ENCODE measurements at places on chromosomes 16 and 17.

DNA sequence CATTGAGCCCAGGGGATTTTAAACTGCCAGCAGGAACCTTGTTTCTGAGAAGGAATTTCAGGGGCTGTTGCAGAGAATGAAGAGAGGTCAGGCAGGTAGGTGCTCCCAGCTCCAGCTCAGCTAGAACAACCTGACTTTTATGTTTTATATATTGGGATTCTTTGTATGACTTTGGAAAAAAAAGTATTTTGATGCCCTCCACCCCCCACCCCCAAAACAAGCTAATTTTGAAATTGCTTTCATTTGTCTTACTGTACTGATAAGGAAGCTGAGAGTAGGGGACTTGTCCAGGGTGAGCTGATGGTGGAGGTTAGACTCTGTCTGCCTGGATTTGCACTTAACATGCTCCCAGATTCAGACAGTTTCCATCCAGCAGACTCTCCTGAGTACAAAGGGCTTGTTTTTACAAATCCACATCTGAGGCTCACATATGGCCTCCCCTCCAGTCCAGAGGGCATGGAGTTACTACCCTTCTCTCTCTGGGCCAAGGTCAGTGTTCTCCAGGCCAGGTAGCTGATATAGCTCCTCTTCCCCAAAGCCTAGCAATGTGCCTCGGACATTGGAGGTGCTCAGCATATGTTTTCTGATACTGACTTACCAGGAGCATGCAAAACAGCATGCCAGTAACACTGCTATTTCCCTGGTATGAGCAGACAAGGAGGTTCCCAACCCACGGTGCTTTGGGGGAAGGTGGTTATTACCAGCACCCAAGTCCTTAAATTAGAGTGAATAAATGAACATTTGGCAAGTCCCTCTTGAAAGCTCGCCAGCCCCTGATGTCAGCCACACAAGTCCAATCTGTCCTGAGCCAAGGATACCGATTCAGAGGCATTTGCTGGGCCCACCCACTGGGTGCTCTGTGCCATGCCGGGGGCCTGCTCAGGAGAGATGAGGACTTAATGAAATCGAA lies 11.3 kb downstream of the STX1B start:
- DNase-seq: no peak

DNA sequence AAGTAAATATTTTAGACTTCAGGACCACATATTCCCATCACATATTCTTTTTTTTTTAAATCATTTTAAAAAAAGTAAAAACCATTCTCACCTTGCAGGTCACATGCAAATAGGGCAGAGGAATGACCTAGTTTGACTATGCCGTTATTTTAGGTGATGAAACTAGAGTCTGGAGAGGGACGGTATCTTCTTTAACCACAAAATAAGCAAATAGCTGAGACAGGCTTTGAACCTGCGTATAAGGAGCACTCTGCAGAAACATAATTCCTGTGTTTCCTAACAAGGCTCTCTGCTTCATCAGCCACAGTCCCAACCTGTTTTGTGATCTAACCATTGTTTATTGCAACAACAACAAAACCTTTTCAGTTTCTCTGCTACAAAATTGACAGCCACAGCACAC lies 121.5 kb downstream of the PCTP start:
- no peak for DNase-seq

- no peak for DNase-seq
Observed at GRCh38 chr17:18059283-18059682, 20.1 kb downstream of the GID4 start.

- DNase-seq: no peak
Observed at GRCh38 chr16:4517812-4518680, 20.5 kb downstream of the CDIP1 start.

DNA sequence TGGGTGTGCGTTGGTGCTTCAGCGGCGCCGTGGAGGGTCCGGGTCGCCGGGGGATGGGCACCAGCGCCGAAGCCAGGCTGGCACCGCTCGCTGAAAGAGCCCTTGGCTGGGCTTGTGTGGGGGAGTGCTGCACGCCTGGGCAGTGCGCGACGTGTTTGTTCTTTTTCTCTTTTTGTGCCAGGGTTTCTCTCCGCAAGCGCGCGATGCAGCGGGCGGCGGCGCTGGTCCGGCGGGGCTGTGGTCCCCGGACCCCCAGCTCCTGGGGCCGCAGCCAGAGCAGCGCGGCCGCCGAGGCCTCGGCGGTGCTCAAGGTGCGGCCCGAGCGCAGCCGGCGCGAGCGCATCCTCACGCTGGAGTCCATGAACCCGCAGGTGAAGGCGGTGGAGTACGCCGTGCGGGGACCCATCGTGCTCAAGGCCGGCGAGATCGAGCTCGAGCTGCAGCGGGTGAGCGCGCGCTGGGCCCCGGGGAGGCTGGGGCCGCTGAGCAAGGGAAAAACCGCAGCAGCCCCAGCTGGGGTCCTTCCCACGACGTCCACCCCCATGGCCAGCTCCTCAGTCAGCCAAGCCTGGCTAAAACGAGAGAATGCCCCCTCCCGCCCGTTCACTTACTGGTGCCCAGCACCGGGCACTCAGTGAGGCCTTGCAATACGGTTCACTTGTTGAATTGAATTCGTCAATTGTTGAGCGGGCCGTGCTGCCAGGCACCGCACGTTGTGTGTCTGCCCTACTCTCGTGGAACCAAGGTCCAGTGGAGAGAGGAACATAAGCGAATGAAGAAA lies 541 bp downstream of the GPT2 start:
- DNase-seq: no peak

- DNase-seq: no peak
Observed at GRCh38 chr17:77480199-77480508, 339.4 kb downstream of the SEC14L1 start.

DNA sequence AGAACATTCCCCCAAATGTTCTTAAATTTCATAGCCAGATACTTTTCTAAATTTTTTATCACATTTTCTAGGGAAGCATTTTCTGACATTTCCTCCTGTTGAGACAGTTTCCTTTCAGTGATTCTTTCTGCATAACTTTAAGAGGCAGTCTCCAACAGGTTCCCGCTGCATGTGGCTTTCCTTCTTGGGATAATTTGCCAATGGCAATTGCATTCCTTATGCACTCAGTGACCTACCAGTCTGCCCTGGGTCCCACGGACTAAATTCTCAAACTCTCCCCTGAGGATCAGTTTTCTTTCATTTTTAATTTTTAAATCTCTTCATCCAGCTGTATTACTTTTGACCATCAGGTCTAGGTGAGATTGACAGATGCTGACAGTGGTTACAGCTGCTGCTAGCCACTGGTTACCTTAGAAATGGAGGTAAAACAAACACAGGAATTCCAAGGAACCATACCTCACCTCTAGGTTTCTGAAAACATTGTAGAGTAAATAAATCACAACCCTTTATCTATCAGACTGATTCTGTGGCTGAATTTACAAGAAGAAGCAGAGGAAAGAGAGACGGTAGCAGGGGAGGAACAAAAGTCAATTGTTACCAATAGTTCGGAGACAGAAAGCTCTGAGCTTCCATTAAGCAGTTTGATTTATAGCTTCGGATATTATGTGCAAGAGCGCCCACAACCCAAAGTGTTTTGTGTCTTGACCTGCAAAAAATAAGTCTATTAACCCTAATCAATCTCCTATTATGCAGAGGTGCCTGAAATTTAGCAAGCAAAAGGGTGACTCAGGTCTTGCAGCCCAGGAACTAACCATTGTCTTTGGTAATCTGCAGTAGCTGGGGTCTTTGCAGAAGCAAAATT lies 216.0 kb downstream of the PMP22 start:
- DNase-seq: no peak

- no peak for DNase-seq
Observed at GRCh38 chr16:15653227-15653626, 3.2 kb downstream of the NDE1 start.

GRCh38 chr17:17698371-17698770 lies 17.1 kb downstream of the RAI1 start:
- no peak for DNase-seq

DNA sequence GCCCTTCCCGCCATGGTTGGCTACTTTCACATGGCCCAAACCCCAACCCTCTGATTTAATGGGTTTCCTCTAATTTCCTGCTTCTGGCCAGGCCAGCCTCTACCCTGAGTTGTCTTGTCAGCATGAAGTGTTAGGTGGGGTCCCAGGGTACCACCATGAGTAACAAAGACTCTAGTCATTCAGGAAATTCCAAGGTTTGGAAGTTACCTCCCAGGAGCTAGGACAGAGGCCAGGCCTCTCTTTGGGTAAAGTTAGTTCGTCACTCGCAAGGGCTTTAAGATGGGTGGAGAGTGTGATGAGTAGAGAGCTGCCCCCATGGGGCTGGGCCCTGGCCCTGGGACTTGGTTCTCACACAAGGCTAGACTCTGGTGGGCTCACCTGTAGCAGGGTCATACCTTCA lies 54.6 kb downstream of the PLD6 start:
- no peak for DNase-seq

DNA sequence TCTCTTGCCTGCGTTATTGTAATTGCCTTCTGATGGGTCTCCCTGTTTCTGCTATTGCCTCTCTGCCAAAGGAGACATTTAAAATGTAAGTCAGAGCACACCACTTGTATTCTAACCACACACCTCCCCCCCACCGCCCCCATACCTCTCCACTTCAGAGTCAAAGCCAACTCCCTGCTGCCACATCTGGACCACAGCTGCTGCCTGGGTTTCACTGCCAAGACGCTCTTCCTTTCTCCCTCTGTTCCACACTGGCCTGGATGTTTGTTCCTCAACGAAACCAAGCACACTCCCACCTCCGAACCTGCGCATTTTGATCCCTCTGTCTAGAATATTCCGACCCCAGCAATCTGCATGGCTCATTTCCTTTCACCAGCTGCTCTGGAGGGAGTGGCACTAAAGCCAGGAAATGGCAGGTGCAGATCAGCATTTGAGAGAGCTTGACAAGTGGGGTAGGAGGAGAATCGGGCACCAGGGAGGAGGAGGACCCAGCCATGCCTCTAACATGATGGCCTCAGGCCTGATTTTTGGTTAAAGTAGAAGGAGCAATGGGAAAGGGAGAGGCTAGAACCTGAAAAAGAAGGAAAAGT lies 92.4 kb upstream of the HS3ST2 start:
- no peak for DNase-seq

DNA sequence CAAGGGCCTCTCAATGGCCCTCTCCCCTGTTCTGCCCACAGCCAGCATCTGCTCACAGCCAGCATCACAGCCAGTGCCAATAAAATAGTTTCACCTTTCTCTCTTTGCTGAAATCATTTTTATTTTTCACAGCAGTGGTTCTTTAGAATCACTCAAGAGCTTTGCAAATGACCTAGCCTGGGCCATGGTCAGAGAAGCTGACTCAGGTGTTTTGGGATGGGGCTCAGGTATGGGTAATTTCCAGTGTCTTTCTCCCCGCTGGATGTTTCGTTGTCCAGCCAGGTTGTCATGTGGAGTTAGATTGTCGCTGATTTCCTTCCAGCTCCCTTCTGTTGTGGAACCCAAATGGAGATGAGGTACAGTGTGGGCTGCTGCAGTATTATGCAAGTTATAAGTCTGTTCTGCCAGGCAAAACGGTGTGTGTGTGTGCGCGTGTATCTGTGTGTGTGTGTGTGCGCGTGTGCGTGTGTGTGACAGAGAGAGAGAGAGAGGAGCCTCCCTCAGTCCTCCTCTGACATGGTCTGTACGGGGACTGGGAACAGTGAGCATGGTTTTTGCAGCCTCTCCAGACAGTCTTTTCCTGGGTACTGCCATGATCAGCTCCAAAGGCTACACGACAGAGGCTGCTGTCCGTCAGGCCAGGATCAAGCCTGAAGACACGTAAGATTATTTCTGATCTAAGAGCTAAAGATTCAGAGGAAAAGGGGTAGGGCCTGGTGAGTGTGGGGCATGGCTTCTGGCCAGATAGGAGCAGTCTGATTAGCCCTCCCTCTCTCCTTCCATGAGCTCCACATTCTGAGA lies 1.4 kb upstream of the PMP22 start:
- DNase-seq: no peak

DNA sequence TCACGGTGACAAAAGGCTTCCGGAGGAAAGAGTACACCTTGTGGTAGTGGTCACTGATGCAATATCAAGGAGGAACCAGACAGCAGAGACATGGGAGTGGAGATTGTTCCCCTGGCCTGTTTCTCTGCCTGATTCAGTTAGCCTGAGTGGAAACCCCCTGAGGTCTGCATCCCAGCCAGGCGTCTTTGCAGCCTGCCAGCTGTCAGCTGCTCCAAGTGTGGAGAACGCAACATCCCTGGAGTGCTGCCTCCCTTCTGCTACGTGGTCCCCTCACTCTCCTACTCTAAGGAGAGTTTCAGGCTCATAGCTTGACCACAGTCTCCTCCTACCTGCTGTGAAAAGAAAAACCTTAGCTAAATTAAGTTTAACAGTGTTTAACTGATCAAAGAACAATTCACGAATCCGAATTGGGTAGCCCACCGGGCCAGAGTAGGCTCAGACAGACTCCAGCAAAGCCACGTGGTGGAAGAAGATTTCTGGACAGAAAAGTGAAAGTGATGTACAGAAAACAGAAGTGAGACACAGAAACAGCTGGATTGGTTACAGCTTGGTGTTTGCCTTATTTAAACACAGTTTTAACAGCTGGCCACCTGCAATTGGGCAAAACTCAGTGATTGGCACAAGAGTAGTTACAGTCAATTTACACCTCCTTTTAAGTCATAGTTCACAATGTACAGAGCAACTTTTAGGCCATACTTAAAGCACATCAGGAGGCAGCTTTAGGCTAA lies 188.6 kb downstream of the DNAH9 start:
- no peak for DNase-seq

DNA sequence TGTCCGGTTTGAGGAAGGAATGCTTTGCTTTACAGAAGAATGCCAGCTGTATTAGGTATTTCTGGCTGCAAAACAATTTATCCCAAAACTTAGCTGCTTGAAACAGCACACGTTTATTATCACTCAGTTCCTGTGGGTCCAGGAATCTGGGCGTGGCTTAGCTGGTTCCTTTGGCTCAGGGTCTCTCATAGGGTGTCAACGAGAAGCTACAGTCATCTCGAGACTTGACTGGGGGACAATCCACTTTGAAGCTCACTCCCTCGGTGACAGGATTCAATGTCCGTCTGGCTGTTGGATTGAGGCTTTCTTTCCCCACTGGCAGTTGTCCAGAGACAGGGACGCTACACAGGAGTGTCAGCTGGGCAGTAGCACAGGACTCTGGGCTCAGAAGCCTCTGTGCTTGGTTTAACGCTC lies 9.6 kb upstream of the RHBDF2 start:
- no peak for DNase-seq

- DNase-seq: no peak
Observed at GRCh38 chr17:56038131-56038530, 115.1 kb upstream of the ANKFN1 start.

GRCh38 chr16:2121853-2122252 lies 13.8 kb downstream of the PKD1 start:
- no peak for DNase-seq

- DNase-seq: no peak
Observed at GRCh38 chr17:82202981-82203380, 9.7 kb downstream of the CCDC57 start.
